ENCODE measurements at places on chromosomes 5 and 9.

DNA sequence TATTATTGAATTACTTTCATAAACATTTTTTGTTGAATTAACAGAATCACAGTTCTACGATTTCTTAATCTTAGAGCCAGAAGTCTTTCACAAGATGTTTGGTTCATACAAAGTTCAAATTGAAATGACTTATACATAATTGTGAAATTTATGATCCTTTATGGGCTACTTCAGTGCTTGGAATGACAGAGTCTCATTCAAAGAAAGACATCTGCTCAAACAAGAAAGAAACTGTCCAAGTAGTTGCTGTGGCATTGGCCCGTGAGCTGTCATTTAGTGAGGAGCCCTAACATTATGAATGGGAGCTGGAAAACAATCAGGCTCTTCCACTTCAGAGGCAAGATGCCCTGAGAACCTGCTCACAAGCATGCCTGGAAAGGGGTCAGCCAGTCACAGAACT, 63.4 kb downstream of the AUH start:
- no peak for DNase-seq

- no peak for DNase-seq
Observed at GRCh38 chr9:78697618-78698017, 400.7 kb downstream of the PSAT1 start.

DNA sequence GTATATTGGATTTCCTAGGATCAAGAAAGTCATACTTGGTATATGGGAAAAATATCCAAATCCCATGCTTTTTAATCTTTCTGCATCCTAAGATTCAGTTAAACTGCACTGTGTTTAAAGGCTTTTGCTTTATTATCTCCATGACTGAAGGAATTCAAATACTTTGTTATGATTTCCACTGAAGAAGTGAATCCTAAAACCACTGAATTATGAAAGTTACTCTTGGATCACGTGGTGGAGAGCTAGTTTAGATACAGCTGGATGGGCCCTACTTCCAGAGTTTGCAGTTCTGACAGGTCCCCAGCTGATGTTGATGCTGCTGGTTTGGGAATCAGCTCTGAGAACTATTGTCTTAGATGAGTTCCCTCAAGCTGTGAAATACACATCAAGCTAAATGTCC, 5.0 kb downstream of the DAB2 start:
- no peak for DNase-seq

- no peak for DNase-seq
Observed at GRCh38 chr5:10730043-10730351, 31.0 kb downstream of the DAP start.

DNA sequence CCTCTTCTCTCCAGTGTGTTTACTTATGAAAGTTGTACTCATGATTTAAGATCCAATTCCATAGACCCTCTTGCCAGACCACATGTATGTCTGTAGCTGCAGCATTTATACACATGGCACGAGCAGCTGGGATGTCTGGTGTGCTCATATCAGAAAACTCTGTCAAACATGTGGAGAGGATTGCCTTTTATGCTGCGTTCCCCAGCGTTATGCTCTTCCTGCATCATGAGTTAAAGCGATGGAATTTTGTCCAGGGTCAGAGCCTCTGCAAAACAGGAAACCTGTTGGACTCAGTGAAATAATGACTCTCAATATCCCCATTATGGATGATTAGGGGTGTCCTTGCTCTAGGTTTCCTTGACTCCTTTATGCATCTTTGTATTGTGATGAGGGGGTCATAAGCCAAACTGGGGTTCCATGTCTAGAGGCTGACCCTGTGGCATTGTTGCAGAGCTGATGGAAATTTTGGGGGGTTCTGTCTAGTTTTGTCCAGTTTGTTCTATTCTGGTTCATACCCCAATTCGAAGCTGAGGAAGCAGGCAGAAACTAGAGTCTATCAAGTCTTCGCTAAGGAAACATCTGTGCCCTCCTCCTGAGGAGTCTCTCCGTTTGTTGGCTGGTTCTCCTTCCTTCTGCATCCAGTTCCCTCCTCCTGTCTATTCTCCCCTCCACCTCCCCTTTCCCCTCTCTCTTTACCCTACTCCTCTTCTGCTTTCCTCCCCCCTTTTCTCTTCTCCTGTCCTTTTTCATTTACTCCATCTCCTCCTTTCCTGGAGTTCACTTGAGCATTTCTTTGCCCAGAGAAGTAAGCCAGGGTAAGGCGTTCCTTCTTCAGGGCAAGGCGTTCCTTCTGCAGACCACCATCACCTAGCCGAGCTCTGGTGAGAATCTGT, 252.8 kb downstream of the MAST4 start:
- DNase-seq: no peak
